NCI-H69 (cell line): ENCODE measurements at places on chromosomes 6 and 20.

DNA sequence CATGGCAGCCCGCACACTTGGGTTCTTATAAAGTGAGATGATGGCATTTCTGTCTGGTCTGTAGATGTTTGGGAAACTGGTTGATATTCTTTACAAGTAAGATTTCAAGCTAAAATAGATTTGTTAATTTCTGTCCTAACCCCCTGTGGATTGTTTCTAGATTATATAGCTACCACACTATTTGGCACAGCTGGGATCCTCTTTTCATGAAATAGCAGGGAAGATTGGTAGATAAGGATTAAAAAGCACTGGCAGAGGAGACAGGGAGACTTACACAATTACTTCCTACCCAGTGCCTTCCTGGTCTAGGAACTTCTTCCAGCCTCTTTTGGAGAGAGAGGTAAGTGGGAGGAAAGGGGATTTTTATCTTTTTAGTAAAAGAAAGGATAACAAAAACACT lies 13.2 kb upstream of the ATXN1 start:
- peak; percentile 66 for DNase-seq

GRCh38 chr6:158648682-158649131 lies 1.1 kb upstream of the SYTL3 start:
- no peak for DNase-seq

DNA sequence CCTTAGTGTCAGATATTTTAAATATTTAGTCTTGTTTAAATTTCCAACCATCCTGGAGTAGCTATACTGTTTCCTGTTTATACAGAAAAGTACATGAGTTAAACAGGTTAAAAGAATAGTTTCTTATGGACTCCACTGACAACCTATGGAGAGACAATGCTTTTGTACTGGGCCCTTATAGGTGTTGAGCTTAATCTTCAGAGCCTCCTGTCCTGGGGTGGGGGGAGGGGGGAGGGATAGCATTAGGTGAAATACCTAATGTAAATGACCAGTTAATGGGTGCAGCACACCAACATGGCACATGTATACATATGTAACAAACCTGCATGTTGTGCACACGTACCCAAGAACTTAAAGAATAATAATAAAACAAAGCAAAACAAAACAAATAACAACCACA lies 322.9 kb downstream of the GRIK2 start:
- no peak for DNase-seq

DNA sequence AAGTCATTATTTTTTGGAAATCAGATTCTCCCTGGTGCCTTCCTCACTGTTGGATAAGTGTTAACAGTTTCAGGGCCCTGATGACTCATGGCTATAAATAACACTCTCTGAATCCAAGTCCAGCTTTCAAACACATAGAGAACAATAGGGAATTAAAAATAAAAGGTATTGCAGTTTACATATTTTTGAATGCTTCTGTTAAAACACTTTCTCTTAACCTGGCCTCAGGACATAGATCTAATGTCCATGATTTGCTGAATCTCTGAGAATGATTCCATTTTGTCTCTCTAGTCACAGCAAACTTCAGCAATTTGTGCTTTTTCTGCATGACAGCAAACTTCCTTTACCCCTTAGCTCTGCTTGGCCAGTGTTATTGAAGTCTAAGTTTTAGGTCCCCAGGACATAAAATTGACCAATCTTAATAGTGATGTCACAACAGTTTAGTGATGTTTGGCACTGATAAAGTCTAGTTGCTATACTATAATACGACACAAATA lies 1192.4 kb upstream of the CITED2 start:
- peak; percentile 62 for DNase-seq

DNA sequence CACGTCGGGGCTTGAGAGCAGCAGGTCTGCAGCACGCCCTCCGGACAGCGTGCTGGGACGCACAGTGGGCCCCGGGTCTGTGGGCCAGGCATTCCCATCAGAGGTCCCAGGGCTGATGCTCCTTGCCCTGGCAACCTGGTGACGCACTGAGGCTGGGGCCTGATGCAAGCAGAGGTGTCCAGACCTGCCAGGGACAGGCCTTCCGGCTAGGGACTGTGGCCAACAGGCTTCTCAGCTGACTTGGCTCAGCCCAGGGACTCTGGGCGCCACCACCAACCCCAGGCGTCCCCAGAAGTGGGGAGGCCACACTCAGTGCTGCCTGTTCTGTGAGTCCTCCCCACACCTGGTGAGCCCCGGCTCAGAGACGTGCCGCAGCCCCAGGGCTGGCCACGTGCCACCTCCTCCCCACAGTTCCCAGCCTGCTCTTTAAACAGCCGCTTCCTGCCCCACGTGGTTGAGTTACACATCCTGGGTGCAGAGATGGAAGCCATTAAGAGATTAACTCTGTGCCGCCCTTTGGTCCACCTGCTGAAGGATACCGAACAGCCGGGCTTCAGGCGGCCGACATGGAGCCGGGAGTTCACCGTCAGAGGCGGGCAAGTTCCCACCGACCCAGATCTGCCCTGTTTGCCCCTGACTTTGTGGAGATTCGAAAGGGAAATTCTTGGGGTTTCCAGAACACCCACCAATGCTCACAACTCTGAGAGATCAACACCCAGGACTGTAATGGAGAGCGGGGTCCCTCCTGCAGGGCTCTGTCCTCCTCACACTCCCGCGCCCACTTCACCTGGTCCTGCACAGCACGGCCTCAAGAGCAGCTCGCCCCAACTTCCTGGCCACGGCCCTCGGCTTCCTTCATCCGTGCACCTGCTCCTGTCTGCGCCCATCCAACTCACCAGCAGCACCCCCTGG lies 37.6 kb upstream of the ZBP1 start:
- DNase-seq: peak; percentile 24

DNA sequence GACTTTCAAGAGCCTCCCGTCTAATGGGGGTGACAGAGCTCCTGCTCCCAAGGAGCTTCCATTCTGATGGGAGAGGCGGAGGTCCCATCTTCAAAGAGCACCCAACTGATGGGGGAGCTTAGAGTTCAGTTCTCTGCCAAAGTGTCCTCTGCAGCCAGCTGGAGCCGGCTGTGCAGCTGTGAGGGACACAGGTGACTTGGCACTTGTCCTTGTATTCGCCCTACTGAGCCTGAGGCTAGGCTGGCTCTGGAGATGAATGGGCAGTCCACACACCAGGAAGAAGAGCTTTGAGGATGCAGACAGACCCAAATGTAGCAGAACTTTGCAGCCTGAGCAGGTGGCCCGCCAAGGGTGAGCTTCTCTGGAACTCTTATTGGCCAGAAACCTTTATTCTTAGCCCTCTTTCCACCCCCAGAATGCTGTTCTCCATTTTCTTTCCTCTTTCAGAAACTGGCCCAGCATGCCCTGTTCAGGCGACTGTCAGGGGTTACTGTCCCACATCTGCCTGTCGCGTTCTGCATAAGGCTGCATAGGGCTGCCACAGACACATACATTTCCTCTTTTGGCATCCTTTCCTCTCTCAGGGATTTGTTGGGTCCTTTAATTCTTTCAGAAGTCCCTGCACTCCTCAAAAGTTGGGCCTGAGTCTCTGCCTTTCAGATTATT lies 108.7 kb upstream of the LRFN2 start:
- DNase-seq: peak; percentile 82

DNA sequence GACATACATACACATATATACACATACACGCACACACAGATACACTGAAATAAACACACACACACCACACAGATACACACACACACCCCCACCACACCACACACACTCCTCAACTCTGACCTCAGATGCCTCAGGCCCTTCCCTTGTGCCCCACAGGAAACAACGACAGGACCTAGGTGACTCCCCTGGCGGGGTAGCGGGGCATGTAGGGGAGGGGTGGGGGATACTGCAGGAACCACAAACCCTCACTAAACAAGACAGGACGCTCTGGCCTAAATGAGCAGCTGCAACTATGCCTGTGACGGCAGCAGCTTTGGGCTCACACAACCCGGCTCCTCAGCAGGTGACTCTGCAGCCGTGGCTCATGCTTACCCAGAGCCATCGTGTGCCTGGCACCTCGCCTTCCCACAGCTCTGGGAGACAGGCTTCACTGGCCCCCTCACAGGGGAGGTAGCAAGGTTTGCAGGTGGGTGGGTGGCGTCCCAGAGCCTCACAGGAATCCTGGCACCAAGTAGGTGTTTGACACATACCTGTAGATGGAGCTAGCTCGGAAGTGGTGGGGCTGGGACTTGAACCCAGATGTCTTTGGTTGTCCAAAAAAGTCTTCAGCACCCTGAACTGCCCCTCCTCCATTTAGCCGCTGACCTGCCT lies 100.8 kb downstream of the GRM4 start:
- DNase-seq: peak; percentile 36

- peak; percentile 65 for DNase-seq
Observed at GRCh38 chr6:27575594-27576361, 102.9 kb upstream of the ZNF184 start.

- DNase-seq: peak; percentile 100
Observed at GRCh38 chr20:32535953-32536823, 48.9 kb downstream of the NOL4L start.

DNA sequence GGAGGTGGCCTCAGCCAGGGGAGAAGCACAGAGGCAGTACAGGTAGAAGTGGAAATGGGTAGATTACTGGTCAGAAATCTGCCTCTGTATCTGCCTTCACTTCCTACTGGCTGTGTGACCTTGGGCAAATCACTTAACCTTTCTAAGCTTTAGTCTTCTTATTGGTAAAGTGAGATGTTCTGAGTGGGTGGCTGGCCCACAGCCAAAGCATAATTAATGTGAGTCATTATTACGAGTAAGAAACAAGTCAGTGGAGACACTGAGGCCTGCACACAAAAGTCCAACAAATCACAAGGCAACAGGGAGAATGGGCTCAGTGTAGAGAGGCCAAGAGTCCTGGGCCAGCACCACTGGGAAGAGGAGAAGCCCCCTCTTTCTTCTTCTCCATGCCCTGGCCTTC lies 39.1 kb downstream of the NRN1 start:
- DNase-seq: no peak

GRCh38 chr6:126909493-126909892 lies 209.0 kb upstream of the RSPO3 start:
- DNase-seq: peak; percentile 14

DNA sequence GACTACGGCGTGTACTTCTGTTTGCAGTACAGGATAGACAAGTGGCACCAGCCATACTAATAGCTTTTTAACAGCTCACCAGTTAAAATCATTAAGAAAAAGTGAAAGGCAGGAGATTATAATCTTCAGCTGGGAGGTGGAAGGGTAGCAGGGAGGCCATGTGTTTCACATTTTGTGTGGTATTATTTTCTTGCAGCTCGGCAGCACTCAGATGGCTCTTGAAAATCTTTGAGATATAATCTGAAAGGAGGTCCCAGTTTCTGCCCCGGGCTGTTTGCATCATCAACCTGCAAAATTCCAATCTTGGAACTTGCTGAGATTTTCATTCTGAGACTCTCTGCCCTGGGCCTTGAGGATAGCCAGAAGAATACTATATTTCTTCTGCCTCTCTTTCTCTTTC lies 87.5 kb upstream of the HDAC2 start:
- DNase-seq: no peak

GRCh38 chr6:31332637-31333602 lies 24.1 kb downstream of the HLA-B start:
- DNase-seq: no peak

GRCh38 chr6:167093922-167094432 lies 28.9 kb upstream of the CCR6 start:
- DNase-seq: no peak

GRCh38 chr20:52867305-52867704 lies 104.9 kb upstream of the TSHZ2 start:
- no peak for DNase-seq

- DNase-seq: peak; percentile 82
Observed at GRCh38 chr20:20205141-20205861, 153.0 kb downstream of the CFAP61 start.

DNA sequence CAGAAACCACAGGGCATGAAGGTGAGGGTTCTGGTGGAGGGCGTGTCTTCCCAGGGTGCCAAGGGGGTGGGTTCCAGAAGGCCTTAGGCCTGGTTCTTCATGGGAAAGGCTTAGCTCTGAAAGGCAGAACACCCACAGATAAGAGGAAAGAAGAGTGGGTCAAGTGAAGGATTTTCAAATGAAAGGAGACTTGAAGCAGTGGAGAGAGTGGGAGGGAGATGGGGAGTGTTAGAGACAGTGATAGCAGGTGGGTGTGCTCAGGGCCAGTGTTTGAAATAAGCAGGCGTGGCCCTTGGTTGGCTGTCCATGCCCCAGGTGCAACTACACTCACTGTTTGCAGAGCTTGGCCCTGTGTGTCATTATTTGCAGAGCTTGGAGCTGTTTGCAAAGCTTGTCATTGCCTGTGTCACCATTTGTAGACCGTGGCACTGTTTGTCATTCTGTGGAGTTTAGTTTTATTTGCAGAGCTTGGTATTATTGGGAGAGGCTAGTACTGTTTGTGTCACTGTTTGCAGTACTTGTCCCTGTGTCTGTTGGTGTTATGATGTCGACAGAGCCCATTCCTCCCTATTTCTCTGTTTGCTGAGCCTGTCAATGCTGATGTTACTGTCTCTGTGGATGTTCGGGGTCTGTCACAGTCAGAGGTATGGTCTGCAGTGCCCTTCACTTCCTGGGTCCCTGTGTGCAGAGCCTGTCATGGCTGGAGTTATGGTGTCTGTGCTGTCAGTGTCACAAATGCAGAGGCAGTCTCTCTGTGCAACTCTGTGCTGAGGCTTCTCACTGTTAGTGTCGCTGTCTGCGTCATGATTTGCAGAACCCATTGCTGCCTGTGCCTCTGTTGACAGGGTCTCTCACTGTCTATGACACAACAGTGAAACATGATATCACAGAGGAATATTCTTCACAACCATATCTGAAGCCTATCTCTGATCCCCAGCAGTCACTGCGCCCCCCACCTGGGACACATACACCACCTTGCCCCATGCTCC lies 127.7 kb upstream of the LRFN2 start:
- DNase-seq: peak; percentile 93

DNA sequence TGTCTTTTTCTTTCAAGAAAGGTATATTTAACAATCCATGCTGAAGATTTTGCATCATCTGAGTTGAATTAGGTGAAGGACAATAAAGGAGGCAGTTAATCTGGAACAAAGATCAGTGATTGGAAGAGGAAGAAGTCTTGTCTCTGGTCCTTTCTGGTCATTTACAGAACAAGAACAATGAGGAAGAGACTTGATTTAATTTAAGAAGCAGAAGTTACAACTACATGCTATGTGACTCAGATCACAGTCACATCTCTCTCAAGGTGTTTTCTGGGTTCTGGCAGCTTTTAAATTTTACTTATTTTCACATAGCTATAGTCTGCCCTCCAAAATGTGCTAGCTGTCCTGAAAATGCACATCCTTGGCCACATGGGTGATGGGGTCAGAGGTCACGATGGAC lies 53.5 kb upstream of the DEK start:
- DNase-seq: no peak

- no peak for DNase-seq
Observed at GRCh38 chr6:158627940-158628211, 16.7 kb downstream of the DYNLT1 start.

- no peak for DNase-seq
Observed at GRCh38 chr6:27777614-27778355, 134.4 kb downstream of the OR2B2 start.
